ENCODE measurements at places on chromosomes 4 and X. TPM values are rescaled to one million over a fixed set of nuclear protein-coding genes. Genes with fewer than 3 reads are reported as not detected.

DNA sequence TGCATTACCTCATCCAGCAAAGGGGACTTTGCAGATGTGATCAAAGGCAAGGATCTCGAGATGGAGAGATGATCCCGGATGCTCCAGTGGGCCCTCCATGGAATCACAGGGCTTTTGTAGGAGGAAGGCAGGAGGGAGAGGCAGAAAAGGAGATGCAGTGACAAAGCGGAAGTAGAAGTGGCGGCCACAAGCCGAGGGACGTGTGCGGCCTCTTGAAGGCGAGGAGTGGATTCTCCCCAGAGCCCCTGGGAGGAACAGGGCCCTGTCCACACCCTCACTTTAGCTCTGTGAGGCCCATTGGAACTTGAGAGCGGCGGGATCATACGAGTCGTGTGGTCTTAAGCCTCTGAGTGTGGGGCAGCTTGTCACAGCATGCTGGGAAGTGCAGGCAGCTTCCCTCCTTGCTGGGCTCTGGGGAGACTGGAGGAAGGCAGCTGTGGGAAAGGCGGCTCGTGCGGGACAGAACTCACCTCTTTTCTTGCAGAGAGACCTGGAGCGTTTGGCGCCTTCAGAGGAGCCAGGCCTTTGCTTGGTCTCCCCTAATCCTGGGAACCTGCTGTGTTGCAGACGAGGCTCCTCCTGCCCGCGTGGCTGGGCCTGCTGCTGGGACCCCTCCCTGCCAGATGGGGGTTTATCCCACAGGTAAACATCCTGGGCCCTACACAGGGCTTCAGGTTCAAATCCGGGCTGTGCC lies 10.2 kb downstream of the SH3TC1 start:
- no peak overlapping the region for H3K4me3 ChIP-seq
- H3K4me1 ChIP-seq, result peaks cover 18% of the 10 kb centered on the region
- no peak overlapping the region for H3K27ac ChIP-seq
- no peak for DNase-seq
- H3K27me3 ChIP-seq, result no peaks in the 10 kb centered on the region
- H3K36me3 ChIP-seq, result peaks cover 8% of the 10 kb centered on the region

GRCh38 chr4:1347410-1347864 lies 429 bp downstream of the UVSSA start:
- peak overlapping the region; percentile 80 for H3K4me3 ChIP-seq
- H3K27ac ChIP-seq, result peak overlapping the region; percentile 88
- H3K36me3 ChIP-seq, result no peaks in the 10 kb centered on the region
- no peak for DNase-seq
- peaks cover 10% of the 10 kb centered on the region for H3K4me1 ChIP-seq

DNA sequence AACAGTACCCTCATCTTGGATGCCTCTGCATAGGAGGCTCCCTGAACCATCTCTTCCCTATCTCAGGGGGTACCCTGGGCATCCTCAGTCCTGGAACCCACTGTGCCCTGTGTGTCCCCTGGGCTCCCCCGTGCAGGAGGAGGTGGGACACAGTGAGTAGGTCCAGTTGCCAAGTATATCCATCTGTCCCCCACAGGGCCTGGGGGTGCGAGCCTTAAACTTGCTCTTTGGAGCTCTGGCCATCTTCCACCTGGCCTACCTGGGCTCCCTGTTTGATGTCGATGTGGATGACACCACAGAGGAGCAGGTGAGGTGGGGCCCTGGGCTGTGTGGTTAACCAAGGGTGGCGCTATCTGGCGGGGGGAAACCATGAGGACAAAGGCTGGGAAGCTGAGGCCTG lies 4.6 kb upstream of the EBP start:
- peaks cover 7% of the 10 kb centered on the region for H3K4me1 ChIP-seq
- no peak overlapping the region for H3K27ac ChIP-seq
- H3K4me3 ChIP-seq, result no peak overlapping the region
- no peak for DNase-seq
- H3K27me3 ChIP-seq, result no peaks in the 10 kb centered on the region

DNA sequence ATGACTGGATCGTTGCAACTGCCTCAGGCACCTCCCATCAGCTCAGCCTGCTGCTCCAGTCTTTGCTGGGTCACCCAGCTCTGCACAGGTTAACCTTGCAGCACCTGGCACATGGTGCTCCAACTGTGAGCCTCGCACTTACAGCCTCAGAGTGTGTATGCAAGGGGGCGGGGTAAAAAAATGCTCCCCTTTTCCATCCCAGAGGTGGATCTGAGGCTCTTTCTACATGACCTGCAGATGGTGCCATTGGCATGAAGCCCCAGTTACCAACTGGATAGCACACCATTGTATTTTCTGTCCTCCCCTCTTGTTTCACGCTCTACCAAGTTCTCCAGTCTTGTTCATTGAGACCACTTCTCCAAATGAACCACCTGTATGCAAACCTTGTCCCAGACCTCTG lies 46.2 kb upstream of the TRPC3 start:
- DNase-seq, result no peak
- no peaks in the 10 kb centered on the region for H3K27me3 ChIP-seq
- no peak overlapping the region for H3K4me3 ChIP-seq
- H3K27ac ChIP-seq, result no peak overlapping the region
- no peaks in the 10 kb centered on the region for H3K36me3 ChIP-seq
- H3K4me1 ChIP-seq, result no peaks in the 10 kb centered on the region

GRCh38 chrX:1452516-1453394 lies at the start of gene ASMTL:
Gene ASMTL (minus strand): TSS chrX:1452909. CDS start chrX:1452840, 69 bp downstream.
- H3K4me3 ChIP-seq, result peak within 1 kb of the TSS; percentile 95
- peaks cover 9% of the 10 kb centered on the region for H3K4me1 ChIP-seq
- peak within 1 kb of the TSS; percentile 79 for H3K27ac ChIP-seq
- H3K36me3 ChIP-seq, result no peaks in the 10 kb centered on the region
- peak; percentile 91 for DNase-seq

- no peak overlapping the region for H3K27ac ChIP-seq
- no peaks in the 10 kb centered on the region for H3K4me1 ChIP-seq
- no peaks in the 10 kb centered on the region for H3K36me3 ChIP-seq
- H3K27me3 ChIP-seq, result peaks cover 7% of the 10 kb centered on the region
- no peak for DNase-seq
These were observed 5.2 kb downstream of the HS3ST1 start for GRCh38 chr4:11423465-11423864.

GRCh38 chr4:62344915-62345314 lies 1144.8 kb downstream of the ADGRL3 start:
- no peaks in the 10 kb centered on the region for H3K36me3 ChIP-seq
- H3K27me3 ChIP-seq, result no peaks in the 10 kb centered on the region
- DNase-seq, result no peak
- H3K4me3 ChIP-seq, result no peak overlapping the region
- H3K27ac ChIP-seq, result no peak overlapping the region
- H3K4me1 ChIP-seq, result no peaks in the 10 kb centered on the region

- no peak overlapping the region for H3K4me3 ChIP-seq
- no peaks in the 10 kb centered on the region for H3K36me3 ChIP-seq
- DNase-seq, result no peak
- H3K27me3 ChIP-seq, result no peaks in the 10 kb centered on the region
These were observed 28.3 kb downstream of the LANCL3 start for GRCh38 chrX:37599729-37600128.

- H3K4me3 ChIP-seq, result no peak overlapping the region
- no peak for DNase-seq
These were observed 93.6 kb downstream of the TASL start for GRCh38 chrX:30483996-30484395.

DNA sequence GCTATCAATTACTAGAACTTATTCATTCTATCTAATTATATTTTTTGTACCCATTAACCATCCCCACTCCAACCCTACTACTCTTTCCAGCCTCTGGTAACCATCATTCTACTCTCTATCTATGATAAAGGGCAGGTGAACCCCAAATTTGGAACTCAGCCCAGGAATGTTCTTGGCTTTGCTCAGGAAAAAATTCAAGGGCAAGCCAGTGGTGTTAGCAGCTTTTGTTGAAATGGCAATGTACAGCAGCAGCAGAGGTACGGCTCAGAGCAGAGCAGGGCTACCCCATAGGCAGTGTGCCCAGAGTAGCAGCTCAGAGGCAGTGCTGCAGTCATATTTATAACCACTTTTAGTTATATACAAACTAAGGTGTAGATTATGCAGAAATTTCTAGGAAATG lies 138.2 kb downstream of the RNF150 start:
- H3K27me3 ChIP-seq, result no peaks in the 10 kb centered on the region
- DNase-seq, result no peak
- H3K4me1 ChIP-seq, result no peaks in the 10 kb centered on the region

- H3K4me1 ChIP-seq, result no peaks in the 10 kb centered on the region
- no peak overlapping the region for H3K4me3 ChIP-seq
- no peaks in the 10 kb centered on the region for H3K27me3 ChIP-seq
- H3K36me3 ChIP-seq, result peaks cover 6% of the 10 kb centered on the region
These were observed 58.9 kb downstream of the RELL1 start for GRCh38 chr4:37627263-37627662.

GRCh38 chr4:117417856-117418255 lies 332.5 kb upstream of the TRAM1L1 start:
- no peaks in the 10 kb centered on the region for H3K36me3 ChIP-seq
- no peak for DNase-seq
- H3K4me3 ChIP-seq, result no peak overlapping the region

DNA sequence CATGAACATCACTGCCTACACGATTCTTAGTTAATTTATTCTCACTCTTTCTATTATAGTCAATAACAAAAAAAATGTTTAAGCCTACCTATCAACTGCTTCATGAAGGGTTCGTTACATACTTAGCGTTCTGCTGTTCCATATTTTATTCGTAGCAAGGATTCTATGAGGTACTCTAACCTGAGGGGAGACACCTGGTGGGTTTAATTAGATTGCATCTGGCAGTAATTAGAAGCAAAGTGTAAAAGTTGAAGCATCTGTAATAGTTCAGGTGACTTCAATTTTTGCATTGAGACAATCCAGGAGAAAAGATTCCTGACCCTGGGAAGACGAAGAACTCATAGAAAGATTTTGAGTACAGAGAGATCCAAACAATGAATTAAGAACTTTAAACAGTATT lies 1655.8 kb upstream of the TENM3 start:
- H3K27ac ChIP-seq, result no peak overlapping the region
- H3K4me1 ChIP-seq, result no peaks in the 10 kb centered on the region
- no peak for DNase-seq
- H3K27me3 ChIP-seq, result no peaks in the 10 kb centered on the region
- no peak overlapping the region for H3K4me3 ChIP-seq

- H3K27me3 ChIP-seq, result no peaks in the 10 kb centered on the region
- no peaks in the 10 kb centered on the region for H3K36me3 ChIP-seq
- DNase-seq, result no peak
These were observed 86.4 kb downstream of the BMP15 start for GRCh38 chrX:50996930-50997329.

DNA sequence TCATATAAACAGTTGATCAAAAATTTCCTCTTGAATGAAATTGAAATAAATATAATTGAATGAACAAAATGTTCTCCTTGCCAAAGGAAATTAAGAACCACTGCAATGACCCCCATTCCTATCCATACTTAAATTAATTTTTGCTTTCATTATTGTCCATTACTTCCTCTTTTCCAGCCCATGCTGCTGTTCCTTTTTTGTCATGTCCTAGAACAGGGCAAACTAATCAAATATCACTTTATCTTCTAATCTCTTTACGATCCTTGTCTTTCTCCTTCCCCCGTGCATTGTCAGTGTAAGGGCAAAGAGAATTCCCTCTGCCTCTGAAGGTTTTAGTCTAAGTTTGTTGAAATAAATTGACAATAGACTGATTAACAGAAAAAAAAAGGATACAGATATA lies 203.0 kb downstream of the CENPC start:
- H3K4me3 ChIP-seq, result no peak overlapping the region
- H3K4me1 ChIP-seq, result no peaks in the 10 kb centered on the region
- H3K36me3 ChIP-seq, result no peaks in the 10 kb centered on the region

- no peaks in the 10 kb centered on the region for H3K27me3 ChIP-seq
- DNase-seq, result no peak
- H3K27ac ChIP-seq, result no peak overlapping the region
- H3K4me1 ChIP-seq, result no peaks in the 10 kb centered on the region
- H3K4me3 ChIP-seq, result no peak overlapping the region
These were observed 26.8 kb downstream of the AMELX start for GRCh38 chrX:11319806-11320520.

- no peak for DNase-seq
- H3K4me3 ChIP-seq, result no peak overlapping the region
- no peaks in the 10 kb centered on the region for H3K36me3 ChIP-seq
- H3K4me1 ChIP-seq, result no peaks in the 10 kb centered on the region
- no peaks in the 10 kb centered on the region for H3K27me3 ChIP-seq
These were observed 111.8 kb upstream of the HUWE1 start for GRCh38 chrX:53798281-53798680.

DNA sequence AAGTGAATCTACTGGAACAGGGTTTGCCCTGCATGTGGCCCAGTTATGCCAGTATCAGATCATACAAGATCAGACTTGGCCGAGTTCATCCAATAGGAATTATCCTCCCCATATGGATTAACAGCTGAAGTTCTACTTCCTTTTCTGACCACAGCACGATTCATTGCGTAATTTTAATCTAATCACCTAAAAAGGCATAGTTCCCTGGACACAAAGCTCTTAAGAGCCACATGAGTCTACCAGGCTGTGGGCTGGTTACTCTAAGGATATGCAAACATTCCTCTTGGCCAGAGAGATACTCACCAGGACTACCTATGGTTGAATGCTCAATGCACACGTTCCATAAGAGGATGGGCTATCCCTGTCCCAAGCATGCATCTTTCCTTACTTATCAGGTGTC lies 46.9 kb downstream of the CHST7 start:
- H3K27ac ChIP-seq, result no peak overlapping the region
- H3K27me3 ChIP-seq, result no peaks in the 10 kb centered on the region

DNA sequence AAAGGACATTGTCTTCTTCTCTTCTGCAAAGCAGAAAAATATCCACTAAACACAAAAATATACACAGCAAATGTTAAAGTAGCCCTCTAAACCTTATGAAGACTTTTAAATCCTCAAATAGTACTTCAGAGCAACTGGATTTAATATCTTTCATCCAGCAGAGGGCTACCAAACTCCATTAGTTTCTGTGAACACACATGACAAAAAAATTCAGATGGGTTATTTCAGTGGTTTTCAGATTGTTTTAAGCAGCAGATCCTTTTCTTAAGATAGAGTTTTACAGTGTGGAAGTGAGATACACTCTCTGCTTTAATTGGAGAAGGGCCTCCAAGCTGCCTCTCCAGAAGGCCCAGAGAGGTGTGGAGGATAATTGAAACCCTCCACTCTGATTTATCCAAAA lies 56.7 kb downstream of the ANK2 start:
- DNase-seq, result no peak
- H3K4me3 ChIP-seq, result no peak overlapping the region
- H3K36me3 ChIP-seq, result no peaks in the 10 kb centered on the region
- no peaks in the 10 kb centered on the region for H3K27me3 ChIP-seq

GRCh38 chr4:146245246-146245645 lies 30.9 kb downstream of the REELD1 start:
- no peaks in the 10 kb centered on the region for H3K36me3 ChIP-seq
- no peak overlapping the region for H3K4me3 ChIP-seq
- H3K27ac ChIP-seq, result no peak overlapping the region

The STAG2 gene
- 37.4 TPM for polyA plus RNA-seq

The SYP gene
- 0.53 TPM for polyA plus RNA-seq

The BST1 gene
- polyA plus RNA-seq, result 0.42 TPM

The FGF13 gene
- 0.38 TPM for polyA plus RNA-seq

The DMD gene
- 5.3 TPM for polyA plus RNA-seq

The STK26 gene
- 58.4 TPM for polyA plus RNA-seq

The SMIM31 gene
- polyA plus RNA-seq, result not detected

The GRIPAP1 gene
- 24.9 TPM for polyA plus RNA-seq

The WAS gene
- polyA plus RNA-seq, result 19.2 TPM

The FGFBP2 gene
- polyA plus RNA-seq, result not detected

The ARR3 gene
- not detected for polyA plus RNA-seq

All from GM12878 (cell line).